Left cardiac atrium (tissue), 4 donors: ENCODE measurements at places on chromosomes 5 and 9.
A peak's percentile ranks its signal among the peaks of the same experiment; 100 is the strongest.

GRCh38 chr9:38186404-38187115 is 117.5 kb upstream of the SHB start:
- no peak for DNase-seq

- peak; percentile 39 for DNase-seq
Observed at GRCh38 chr9:84271531-84271900, 69.0 kb downstream of the SLC28A3 start.

GRCh38 chr5:14488709-14489108 is 92.9 kb upstream of the OTULINL start:
- DNase-seq: no peak

DNA sequence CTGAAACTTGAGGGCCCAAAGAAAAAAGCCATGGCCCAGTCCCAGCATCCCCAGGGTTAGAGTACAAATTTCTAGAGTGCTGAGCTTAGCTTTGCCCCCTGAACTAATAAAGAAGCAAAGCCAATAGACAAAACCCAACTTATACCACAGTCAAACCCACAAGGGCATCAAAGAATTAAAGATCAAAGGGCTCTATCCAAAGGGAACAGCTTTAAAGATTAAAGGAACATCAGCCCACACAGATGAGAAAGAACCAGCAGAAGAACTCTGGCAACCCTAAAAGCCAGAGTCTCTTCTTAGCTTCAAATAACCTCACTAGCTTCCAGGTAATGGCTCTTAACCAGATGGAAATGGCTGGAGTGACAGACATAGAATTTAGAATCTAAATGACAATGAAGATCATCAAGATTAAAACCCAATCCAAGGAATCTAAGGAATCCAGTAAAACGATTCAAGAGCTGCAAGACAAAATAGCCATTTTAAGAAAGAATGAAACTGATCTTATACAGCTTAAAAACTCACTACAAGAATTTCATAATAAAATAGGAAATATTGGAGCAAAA is 93.9 kb downstream of the YIPF5 start:
- no peak for DNase-seq

- DNase-seq: no peak
Observed at GRCh38 chr9:98418578-98419259, 163.3 kb upstream of the TBC1D2 start.

DNA sequence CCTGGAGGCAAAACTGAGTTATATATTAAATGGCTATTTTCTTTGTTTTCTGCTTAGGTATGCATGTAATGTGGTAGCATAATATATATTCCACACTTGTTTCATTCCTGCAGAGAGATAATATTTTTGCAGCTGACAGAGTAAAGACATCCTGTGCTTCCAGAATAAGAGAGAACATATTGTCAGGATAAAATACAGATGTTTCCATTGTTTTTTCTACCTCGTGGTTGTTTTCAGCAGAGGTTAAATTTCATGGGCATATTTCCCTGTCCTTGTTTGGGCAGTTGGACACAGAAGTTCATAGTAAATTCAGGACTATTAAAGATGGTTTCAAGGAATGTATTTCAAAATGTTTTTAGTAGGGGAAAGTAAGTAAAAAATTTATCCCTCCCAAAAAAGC is 47.6 kb upstream of the MEGF10 start:
- no peak for DNase-seq

- DNase-seq: no peak
Observed at GRCh38 chr9:130667120-130667435, 2.7 kb downstream of the PRDM12 start.

- DNase-seq: no peak
Observed at GRCh38 chr5:154514331-154514730, 36.3 kb upstream of the HAND1 start.

- no peak for DNase-seq
Observed at GRCh38 chr9:98298476-98298875, 43.0 kb upstream of the TBC1D2 start.

DNA sequence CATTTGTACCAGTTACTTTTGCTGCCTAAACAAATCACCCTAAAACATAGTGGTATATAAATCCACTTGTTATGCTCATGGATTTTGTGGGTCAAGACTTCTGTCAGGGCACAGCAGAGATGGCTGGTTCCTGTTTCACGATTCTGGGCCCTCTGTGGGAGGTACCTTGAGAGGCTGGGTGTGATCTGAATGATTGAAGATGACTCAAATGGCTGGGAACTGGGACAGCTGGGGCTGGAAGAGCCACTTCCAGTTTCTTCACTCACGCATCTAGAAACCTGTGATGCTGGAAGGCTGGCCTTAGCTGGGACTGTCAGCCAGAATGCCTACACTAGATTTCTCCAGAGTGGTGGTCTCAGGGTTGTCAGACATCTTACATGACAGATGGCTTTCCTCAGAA is 88.1 kb downstream of the KIF4B start:
- no peak for DNase-seq

DNA sequence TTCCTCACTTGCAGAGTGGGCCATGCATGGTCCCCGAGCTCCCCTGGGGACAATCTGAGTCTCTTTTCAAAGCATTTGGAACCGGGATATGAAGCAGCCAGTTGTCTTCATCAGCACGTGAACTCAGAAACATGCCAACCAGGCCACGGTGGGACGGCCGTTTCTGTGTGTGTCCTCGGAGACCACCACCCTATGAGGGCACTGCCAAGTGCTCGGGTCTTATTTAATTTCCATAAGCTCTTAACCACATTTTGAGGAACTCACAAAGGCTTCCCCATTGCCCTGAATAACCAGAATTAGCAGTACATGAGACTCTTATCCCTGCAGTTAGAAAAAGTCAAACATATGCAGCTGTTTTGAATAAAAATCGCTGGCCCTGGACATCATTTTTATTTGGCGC is 60.1 kb downstream of the OTULIN start:
- no peak for DNase-seq

DNA sequence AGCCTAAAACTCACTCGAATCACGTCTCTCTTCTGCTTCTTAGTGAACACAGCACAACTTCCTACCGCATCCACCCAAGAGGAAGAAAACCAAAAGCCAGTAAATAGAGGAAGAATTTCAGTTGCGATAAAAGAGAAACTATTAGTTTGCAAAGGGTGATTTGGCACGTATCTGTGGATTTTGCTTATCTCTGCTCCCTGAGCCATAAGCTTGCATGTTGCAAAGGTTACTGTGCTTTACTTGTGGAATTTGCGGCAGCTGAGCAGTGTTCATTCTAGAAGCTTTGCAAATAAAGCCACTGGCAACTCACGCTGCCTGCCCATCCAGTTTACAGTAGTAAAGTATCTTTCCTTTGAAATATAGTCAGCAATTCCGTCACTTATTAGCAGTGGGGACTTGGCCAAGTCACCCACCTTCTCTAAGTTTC is 149.0 kb upstream of the PCA3 start:
- no peak for DNase-seq

- DNase-seq: peak; percentile 15
Observed at GRCh38 chr9:136296434-136297015, 7.4 kb downstream of the CCDC187 start.

- DNase-seq: no peak
Observed at GRCh38 chr5:168916852-168917251, 337.7 kb upstream of the PANK3 start.
